ENCODE measurements at places on chromosomes 3 and 15. TPM values are rescaled to one million over a fixed set of nuclear protein-coding genes. Genes with fewer than 3 reads are reported as not detected.
A peak's percentile ranks its signal among the peaks of the same experiment; 100 is the strongest.

Gene DAZL
- not detected for polyA plus RNA-seq

Gene KNG1
- not detected for polyA plus RNA-seq

GRCh38 chr15:48435321-48435720 is 104.1 kb downstream of the DUT start:
- no peak for DNase-seq

DNA sequence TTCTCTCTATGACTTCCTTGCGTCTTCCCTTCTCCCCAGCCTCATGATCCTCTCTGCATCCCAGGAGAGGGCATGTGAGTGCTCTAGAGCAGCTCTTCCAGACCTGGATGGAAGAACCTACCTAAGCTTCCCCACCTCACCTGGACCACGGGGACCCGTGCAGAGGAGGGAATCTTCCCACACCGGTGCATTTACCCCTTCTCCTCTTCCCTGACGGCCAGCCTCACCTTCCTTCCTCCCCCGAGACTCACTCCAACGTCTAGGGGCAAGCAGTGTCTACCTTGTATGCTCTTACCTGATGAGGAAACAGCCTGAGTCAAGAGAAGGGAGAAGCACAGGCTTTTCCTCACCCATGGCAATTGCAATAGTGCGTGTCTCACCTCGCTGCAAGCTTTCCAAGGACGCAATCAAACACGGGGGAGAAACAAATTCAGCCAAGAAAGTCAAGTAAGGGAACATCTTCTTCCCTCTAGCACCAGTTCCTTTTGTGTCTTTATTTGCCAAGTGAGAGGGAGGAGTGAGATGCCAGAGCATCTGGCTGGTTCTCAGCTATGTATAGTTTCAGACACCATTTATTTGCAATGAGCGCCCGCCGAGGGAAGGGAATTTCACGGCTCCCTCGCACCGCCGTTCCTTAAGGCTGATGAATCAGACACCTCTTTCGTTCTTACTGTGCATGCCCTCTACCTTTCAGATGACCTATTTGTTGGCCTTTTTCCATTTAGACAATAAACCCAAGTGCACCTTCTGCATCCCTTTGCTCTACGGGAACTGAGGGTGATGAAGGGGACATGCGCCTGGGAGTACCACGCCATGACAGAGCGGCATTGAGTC is 1.8 kb upstream of the CCR9 start:
- no peak for DNase-seq

GRCh38 chr15:66724732-66725463 is 22.9 kb downstream of the SMAD6 start:
- DNase-seq, result no peak

Gene RTP1
- not detected for polyA plus RNA-seq

GRCh38 chr3:156655819-156656550 is 18.4 kb upstream of the TIPARP start:
- no peak for DNase-seq

DNA sequence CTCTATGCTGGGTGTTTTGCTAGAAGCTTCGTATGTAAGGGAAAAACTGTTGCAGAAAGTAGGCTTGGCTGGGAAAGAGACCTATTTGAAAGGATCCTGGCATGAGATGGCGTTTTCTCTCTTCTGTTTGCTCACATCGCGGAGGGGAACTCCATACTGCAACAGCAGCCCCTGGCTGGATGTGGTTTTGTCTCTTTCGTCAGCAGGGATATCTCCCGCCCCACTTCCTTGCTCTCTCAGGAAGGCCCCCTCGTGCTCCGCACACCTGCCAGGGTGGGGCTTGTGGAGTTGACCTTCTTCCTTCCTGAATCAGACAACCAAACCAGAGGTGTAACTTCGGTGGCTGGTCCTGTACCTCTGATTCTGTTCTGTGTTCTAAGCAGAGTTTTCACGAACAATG is 26.4 kb upstream of the MYZAP start:
- DNase-seq, result no peak

DNA sequence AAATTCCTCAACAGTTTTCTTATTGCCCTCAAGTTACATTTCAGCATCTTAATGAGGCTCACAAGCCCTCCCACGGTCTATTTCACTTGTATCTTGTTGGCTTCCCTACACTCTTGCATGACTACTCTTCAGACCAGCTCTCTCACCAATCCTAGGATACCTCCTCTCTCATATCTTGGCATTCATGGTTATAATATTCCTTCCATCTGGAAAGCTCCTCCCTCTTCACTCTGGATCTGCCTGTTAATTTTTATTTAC is 8.5 kb upstream of the CCDC80 start:
- DNase-seq, result no peak

Gene MKRN2OS
- polyA plus RNA-seq, result 1.4 TPM

DNA sequence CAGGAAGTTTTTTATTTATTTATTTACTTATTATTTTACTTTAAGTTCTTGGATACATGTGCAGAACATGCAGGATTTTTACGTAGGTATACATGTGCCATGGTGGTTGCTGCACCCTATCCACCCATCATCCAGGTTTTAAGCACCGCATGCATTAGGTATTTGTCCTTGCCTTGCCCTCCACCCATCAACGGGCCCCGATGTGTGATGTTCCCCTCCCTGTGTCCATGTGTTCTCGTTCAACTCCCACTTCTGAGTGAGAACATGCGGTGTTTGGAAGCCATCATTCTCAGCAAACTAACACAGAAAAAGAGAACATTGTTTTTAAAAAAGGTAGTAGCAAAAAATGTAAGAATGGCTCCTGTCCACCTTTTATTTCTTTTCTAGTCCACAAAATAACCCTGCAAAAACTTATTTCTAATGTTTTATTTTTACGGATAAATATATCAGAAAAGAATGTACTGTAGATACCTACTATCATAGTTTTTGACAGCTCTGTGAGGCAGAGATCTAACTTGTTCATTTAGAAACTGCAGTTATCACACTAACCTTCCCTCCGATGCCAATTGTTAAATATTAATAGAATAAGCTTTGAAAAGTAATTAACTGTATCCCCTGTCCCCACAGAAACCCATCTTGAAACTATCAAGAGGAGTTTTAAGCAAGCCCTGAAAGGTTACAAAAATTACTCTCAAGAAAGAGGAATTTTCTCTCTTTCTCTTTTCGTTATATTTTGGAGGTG is 189.2 kb downstream of the LPP start:
- DNase-seq, result no peak

DNA sequence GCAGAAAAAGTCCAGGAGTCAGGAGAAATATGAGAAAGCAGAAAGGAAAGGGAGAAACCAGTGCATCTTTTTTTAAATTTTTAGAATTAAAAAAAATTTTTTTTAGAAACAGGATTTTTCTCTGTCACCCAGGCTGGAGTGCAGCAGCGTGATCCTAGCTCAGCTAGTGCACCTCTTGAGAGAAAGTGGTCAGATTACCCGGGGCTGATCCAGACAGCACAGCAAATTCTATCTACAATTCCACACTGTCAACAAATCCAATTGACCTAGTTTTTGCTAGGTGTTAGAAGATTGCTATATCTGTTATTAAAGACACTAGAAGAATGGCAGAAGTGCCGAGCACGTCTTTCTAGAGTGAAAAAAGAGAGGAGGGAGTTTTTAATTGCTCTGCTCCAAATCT is 117.3 kb downstream of the RFTN1 start:
- no peak for DNase-seq

Gene CPEB1
- polyA plus RNA-seq, result 3.3 TPM

- peak; percentile 7 for DNase-seq
Observed at GRCh38 chr3:61060411-61060861, 190.8 kb downstream of the FHIT start.

DNA sequence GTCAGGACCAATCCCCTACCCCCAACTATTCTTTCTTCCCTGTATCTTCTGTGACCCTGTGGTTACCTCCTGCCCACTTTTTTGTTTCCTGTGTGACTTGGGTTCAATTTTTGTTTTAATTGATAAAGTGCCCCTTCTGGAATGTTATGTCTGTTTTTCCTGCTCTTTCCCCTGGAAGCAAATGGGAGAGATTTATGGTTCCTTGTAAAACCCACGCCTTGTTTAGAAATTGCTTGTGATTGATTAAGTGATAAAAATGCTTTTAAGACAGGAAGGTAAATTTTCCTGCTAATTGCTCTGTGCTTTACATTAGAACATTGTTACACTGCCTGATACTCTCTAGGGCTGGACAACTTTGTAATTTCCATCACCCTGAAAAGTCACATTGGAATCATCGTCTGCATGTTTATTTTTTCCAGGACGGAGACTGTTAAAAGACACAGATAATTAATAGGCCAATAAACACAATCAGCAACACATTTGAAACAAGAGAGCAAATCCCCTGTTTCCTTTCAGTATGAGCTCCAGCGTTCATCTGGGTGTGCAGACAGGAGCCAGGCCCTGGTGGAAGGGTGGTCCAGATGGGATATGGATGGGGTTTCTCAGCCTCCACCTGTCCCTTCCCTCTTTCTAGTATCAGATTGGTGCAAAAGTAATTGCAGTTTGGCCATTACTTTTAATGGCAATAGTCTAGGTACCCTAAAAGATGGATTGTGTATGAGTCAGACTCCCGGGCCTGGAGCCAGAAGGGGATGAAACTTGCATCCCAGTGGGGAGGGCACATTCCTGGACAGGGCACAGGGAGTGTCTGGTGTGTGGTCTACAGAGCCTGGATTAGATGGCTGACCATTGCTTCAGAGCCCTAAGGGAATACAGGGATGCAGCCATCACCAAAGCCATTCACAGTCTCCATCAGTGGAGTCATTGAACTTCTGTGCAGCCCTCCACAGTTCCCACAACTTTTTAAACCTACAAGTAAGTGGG is 58.1 kb upstream of the AGBL1 start:
- no peak for DNase-seq

Gene GPR149
- polyA plus RNA-seq, result not detected

DNA sequence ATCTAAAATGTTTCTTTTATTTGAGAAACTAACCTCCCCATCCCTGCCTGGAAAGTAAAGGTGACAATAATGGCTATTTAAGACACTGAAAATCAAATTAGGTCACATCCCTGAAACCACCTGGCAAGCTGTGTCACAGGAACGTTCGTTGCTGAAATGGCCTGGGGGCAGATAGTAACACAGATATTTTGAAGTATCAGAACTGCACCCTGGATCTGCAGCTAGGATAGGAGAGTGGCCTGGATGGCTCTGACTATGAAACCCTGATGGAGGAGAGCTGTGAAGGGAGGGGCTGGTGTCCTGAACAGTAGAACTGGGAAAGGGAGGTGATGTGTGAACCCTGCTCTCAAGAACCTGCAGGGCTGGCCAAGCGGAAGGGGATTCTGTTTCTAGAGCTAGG is 648.3 kb upstream of the CFAP20DC start:
- no peak for DNase-seq

- no peak for DNase-seq
Observed at GRCh38 chr3:188111002-188111584, 42.9 kb upstream of the LPP start.

Gene DNAJB11
- 70.7 TPM for polyA plus RNA-seq

- DNase-seq, result no peak
Observed at GRCh38 chr15:57534281-57534680, 57.4 kb upstream of the MYZAP start.

DNA sequence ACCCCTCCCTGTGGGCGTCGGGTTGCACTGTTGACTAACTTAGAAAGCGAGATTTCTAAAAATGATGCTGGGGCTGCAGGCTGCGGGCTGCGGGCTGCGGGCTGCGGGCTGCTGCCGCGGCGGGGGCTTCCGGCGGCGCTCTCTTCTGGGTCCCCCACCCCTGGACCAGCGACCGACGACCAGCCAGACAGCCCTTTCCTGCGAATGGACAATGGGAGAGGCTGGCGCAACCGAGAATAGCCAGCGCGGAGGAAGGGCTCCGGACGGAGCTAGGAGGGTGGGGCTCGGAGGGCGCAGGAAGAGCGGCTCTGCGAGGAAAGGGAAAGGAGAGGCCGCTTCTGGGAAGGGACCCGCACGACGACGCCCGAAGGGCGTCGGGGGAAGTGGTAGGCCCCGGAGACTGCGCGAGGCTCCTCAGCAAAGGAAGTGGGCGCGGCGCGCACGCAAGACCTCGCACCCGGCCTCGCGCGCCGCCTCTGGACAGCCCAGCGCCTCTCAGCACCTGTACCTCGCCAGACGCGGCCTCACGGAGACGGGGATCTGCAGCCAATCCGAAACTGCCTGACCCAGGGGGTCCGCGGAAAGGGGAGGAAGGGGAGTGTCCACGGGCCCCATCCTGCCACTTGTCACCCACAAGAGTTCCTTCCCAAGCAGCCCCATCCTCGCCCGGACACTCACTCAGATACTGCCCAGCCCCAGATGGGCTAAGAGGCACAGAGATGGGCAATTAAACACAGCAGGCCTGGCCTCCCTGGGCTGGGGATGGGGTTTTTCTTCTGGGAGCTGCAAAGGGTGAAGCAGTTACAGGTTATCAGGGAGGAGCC is 70.7 kb downstream of the SLC12A8 start:
- no peak for DNase-seq

- DNase-seq, result no peak
Observed at GRCh38 chr15:88881775-88882174, 13.6 kb downstream of the HAPLN3 start.

DNA sequence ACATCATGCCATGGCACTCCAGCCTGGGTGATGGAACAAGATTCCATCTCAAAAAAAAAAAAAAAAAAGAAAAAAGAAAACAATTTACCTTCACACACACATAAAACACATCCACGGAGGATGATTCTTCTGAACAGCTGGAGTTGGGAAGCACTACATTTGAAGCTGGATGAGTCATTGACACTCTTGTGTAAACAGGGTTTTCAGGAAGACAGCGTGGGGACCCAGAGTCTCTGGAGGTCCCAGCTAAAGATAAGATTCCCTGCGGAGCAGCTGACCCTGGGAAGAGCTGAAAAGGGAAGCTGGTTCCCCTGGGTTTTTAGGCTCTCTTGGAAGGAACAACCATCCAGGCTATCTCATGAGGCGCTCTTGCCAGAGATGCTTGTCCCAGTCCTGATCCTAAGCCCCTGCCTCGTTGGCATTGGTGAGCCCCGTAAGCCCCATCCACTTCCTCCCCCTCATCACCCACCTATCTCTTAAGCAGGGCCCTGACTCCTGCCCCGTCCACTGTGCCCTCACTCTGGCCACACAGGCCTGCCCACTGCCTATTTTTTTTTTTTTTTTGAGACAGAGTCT is 32.0 kb upstream of the FURIN start:
- DNase-seq, result no peak

Gene OXTR
- polyA plus RNA-seq, result 2.2 TPM

GRCh38 chr15:56804938-56805337 is 71.6 kb upstream of the ZNF280D start:
- no peak for DNase-seq

Measured in right lung (tissue), 10 donors.